ENCODE measurements at places on chromosomes 4 and X. TPM values are rescaled to one million over a fixed set of nuclear protein-coding genes. Genes with fewer than 3 reads are reported as not detected.
A peak's percentile ranks its signal among the peaks of the same experiment; 100 is the strongest.

- peak; percentile 91 for DNase-seq
These were observed 46.1 kb downstream of the HTRA3 start for GRCh38 chr4:8315435-8316250.

DNA sequence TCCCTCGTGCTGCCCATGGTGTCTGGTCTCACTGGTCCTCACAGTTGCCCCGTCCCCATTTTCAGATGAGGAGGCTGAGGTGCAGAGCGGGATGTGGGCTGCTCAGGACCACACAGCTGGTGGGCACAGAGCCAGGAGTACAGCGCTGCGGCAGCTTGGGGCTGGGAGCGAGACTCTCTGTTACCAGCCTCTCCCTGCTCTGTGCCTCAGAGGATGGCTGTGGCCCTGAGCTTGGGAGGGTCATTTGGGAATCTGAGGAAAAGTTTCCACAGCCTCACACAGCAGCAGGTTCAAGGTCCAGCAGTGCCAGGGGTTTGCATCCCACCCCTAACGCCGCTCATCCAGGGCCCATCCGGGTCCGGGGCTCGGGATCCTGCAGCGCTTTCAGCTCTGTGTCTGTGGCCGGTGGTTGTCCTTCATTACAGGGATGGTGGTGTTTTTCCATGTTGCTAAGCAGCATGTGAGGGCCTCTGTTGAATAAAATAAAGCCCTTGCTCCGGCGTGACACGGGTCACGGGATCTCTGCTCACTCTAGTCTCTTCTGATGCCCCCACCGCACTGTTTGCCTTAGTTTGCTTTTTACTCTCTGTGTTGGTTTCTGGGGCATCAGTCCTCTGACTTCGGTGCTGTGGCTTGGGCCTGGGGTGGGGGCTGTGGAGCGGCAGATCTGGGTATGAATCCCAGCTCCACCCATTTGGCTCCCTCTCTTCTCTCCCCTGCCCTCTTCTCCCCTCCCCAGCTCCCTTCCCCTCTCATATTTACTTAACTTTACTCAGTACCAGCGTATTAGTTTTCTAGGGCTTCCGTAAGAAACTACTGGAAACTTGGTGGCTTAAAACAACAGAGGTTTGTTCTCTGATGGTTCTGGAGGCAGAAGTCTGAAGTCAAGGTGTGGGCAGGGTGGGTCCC, 6.5 kb downstream of the WFS1 start:
- no peak for DNase-seq

The MAGEA1 gene
- total RNA-seq: not detected

DNA sequence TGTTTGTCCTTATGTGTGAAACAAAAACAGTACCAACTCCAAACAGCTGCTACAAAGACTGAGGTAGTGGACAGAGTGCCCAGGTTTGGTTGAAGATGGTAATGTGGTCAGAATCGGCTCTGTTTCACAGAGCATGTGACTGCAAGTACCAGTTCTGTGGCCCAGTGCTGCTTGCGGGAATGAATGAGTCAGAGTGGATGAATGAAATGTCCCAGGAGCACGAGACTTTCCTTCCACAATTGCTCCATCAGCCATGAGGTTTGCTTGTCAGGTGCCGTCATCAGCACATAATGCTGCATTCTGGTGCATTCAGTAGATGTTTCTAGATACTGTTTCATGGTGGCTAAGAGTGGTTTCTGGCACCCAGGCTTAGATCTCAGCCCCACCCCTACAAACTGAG, 84.2 kb downstream of the GPR143 start:
- DNase-seq: no peak

DNA sequence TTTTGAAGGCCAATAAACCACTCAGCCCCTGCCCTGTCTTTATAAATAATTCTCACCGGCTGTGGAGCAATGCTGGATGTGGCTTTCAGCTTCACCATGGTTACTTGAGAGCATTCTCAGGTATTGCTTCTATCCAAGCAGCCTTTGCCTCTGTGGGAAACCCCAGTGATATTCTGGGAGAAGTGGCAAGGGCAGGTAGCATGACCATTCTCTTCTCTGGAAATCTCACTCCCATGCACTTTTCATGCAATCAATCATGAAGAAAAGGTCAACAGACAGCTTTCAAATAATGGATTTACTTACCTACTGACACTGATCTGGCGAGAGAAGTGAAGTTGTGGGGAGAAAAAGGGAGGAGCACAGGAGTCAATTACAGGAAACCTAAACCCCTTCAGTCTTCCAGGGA, 49.5 kb downstream of the UNC5C start:
- DNase-seq: no peak

- no peak for DNase-seq
These were observed 54.1 kb downstream of the GAB1 start for GRCh38 chr4:143390764-143391163.

The ARMCX2 gene
- 54.5 TPM for total RNA-seq

DNA sequence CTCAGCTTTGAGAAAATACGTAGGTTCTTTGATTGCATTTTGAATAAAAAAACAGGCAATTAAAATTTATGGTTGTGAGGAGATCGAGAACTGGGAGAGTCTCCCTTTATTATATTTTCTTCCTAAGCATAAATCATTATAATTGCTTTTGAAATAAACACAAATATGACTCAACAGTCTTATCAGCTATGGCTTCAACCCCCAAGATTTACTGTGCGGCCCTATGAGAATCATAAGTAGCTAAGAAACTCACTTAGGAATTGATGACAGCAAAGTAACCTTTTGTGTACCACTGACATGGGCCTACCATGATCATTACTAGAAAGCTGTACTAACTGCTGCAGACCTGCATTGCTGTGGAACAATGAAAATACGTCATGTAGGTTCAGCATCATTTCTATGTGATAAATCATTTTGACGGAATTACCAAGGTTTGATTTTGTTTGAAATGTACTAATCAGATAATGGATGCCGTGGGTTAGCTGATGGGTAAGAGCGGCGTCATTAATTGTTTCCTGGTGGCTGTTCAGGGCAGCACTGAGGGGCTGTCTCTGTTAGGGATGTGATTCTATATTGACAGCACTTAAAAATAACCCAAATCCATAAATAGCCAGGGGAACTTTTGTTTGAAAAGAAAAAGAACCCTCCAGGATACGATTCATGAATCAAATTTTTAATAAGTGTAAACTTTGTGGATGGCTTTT, 51.5 kb upstream of the GPRIN3 start:
- no peak for DNase-seq

GRCh38 chrX:125532411-125533089, 212.9 kb downstream of the TEX13C start:
- DNase-seq: no peak

GRCh38 chr4:53573696-53574095, 17.6 kb downstream of the LNX1 start:
- DNase-seq: no peak

DNA sequence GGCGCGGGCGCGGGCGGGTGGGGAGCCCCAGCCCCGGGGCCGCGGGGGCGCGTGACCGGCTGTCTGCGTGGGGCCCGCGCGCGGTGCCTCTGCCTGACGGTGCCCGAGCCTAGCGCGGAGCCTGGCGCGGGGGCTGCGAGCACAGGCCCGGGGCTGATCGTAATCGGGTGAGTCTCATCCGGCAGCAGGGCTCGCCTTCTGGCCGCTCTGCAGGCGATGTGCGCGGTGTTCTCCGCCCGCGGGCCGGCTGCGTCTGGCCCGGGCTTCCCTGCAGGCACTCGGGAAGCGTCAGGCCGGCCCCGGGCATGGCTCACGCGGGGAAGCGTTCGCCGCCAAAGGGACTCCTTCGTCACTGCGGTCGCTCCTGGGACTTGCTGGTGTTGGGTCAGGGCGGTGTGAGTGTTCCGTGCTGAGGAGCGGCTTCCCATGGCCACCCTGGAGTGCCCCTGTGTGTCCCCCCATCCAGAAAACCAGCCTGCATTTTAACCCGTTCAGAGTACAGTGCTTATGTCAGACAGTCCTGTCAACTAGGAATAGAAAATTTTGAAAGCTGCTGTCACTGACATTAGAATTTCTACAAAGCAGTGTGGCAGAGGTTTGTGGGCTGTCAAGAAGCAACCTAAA, 40.6 kb downstream of the FAM149A start:
- peak; percentile 72 for DNase-seq

- DNase-seq: no peak
These were observed 222.2 kb downstream of the PPARGC1A start for GRCh38 chr4:23667659-23668058.

GRCh38 chrX:15747626-15748173, 9.6 kb downstream of the CA5B start:
- DNase-seq: no peak

DNA sequence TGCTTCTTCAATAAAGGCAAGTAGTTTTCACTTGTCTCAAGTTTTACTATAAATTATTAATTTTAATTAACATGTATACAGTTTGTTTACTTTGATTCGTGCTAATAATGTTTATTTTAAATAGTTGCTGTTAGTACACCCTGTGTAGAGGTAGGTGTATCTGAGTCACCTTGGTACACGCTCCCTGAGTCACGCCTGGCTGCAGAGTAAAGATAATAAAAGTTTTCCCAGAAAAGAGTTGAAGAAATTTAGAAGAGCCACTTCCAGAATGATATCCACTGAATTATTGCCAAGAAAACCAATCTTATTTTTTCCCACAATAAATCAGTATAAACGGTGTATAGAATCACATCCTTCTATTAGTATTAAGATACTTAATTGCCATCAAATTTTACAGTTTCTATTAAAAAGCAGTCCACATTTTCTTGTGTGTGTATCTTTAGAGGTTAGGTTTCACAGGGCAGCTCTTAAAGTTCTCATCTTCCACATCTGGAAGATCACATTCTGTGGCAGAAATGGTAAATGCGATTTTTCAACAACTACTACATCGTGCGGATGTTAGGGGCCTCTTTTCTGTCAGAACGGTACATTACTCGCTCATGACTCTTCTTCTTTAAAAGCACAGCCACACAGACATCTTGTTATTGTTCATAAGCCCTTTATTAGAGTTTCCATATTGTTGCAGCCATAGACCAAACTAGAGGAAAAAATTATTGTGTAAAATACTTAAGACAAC, 55.4 kb downstream of the HADH start:
- DNase-seq: peak; percentile 33

GRCh38 chr4:150235808-150236271, 157.6 kb downstream of the DCLK2 start:
- DNase-seq: no peak

GRCh38 chr4:172517391-172517790, 651.2 kb upstream of the GALNT7 start:
- no peak for DNase-seq

DNA sequence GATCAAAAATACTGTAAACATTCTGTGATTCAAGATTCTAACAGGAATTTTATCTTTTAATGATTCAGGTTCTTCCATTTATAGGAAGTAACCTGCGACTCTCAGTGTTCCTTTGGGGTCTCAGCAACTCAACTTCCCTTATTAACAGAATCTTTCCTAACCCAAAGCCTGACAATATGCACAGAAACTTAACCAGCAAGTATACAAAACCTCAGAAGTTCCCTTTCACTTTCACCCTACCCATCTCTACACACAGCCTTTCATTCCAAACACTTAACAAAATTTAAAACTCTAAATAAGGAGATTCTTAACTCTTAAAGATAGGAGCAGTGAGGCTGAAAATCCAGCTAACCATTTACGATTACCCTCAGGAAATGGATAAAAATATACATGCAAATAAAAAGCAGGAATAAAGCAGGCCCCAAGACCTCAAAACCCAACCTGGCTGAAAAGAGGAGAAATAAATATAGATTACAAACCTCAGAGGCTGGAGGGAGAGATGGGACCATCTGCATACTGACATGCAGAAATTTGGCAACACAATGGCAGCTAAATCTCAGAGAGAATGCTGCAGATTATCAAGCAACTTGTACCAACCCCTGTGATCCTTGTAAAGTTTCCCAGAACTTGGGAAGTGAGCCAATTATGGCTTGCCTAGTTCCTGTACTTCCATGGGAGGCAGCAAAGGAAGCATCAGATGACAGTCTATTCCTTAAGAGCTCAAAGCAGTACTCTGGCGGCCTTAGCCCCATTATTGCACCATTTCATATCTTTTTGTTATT, 101.0 kb downstream of the ATP11C start:
- peak; percentile 27 for DNase-seq

The LPAR4 gene
- not detected for total RNA-seq

The AKAP17A gene
- total RNA-seq: 53.3 TPM

The ZNF157 gene
- not detected for total RNA-seq

DNA sequence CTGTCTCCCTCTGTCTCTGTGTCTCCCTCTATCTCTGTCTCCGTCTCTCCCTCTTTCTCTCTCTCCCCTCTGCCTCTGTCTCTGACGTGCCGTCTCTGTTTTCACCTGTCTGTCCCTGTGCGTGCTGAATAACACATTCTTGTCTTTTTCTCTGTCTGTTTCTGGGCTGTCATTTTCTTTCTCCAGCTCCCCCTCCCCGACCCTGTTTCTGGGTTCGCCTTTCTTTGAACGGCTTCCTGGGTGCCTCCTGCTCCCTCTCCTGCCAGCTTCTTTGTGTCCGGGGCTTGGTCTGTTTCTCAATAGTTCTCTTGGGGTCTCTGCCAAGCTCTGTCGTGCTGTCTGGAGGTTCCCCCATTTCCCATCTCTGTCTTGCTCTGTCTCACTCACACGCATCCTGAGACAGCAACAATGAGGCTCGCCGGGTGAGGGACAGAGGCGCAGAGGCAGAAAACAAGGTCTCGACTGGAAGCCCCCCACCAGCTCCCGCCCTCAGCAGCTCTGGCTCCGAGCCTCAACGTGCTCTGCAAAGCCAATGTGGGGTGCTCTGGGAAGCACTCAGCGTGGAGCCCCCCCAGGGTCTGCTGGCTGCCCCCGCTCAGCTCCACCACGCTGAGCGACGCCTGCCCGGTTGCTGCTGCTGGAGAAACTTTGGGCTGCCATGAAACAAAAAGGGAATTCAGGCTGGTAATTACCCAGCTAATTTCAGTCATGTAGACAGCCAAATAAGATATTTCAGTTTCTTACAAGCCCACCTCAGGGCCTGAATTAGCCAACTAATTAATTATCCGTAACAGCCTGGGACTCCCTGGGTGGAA, 3.4 kb downstream of the CPLX1 start:
- DNase-seq: no peak

- DNase-seq: no peak
These were observed 326.6 kb downstream of the GPAT3 start for GRCh38 chr4:83862471-83862870.

DNA sequence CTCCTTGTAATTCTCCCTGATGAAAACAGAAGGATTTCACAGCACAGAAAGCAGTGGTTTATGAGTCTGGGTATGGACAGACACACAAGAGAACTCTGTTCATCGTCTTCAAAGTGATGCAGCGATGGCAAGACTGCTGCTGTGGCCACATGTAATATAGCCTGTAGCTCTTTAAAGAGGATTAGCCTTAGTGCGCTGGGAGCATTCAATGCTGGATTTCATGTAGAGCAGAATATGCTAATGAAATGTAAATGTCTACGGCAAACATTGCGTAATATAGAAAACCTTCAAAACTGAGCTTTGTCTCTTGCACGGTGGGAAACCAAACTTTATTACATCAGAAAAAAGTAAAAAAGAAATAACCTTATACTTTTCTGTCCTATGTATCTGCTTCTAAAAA, 42.9 kb downstream of the ALPK1 start:
- DNase-seq: no peak

The MEPE gene
- not detected for total RNA-seq

Measured in adrenal gland (tissue), 19 donors.